ENCODE measurements at places on chromosomes 7 and 10. TPM values are rescaled to one million over a fixed set of nuclear protein-coding genes. Genes with fewer than 3 reads are reported as not detected.

Gene EPHB6
- total RNA-seq = 5.0 TPM

Gene PLXDC2
- total RNA-seq = 6.9 TPM

Gene UTF1
- total RNA-seq = not detected

Gene PKD2L1
- total RNA-seq = under 0.01 TPM

Gene OPN4
- not detected for total RNA-seq

Gene ALOX5
- total RNA-seq = not detected

Gene CYP2C19
- total RNA-seq = not detected

Gene WNT2
- total RNA-seq = 3.6 TPM

Gene CFAP43
- total RNA-seq = 0.11 TPM

Gene PARD3
- 81.5 TPM for total RNA-seq

Gene RARRES2
- total RNA-seq = 3.3 TPM

Gene ACBD7
- 4.5 TPM for total RNA-seq

Gene SLIT1
- 0.11 TPM for total RNA-seq

Gene ANKRD7
- total RNA-seq = 1.9 TPM

Gene CALY
- total RNA-seq = 0.25 TPM

Gene NUTM2B
- 0.37 TPM for total RNA-seq

Gene TNRC18
- total RNA-seq = 42.1 TPM

Gene RBP4
- not detected for total RNA-seq

Gene FGFR2
- total RNA-seq = 0.44 TPM

Gene KMT2C
- total RNA-seq = 29.6 TPM

Gene ELN
- 0.89 TPM for total RNA-seq

Gene UBTD1
- total RNA-seq = 31.2 TPM

Gene NEUROD6
- not detected for total RNA-seq

Gene BHLHA15
- total RNA-seq = 1.3 TPM

Gene DGKI
- 2.9 TPM for total RNA-seq

Gene PRLHR
- total RNA-seq = not detected

Gene DCLRE1A
- 9.1 TPM for total RNA-seq

Gene GIMAP5
- total RNA-seq = under 0.01 TPM

Gene LIMK1
- total RNA-seq = 63.9 TPM

Gene APBB1IP
- 0.37 TPM for total RNA-seq

Gene ITPRID1
- total RNA-seq = not detected

Gene RTKN2
- 6.3 TPM for total RNA-seq

Gene SLC26A3
- not detected for total RNA-seq

Gene CPN1
- total RNA-seq = not detected

Gene FBH1
- total RNA-seq = 115 TPM

Gene DNAH11
- under 0.01 TPM for total RNA-seq

Gene FKBP6
- under 0.01 TPM for total RNA-seq

Gene SPOCK2
- 0.11 TPM for total RNA-seq

Gene ZNF365
- total RNA-seq = 9.0 TPM
